ENCODE measurements at places on chromosomes 1 and 21.
A peak's percentile ranks its signal among the peaks of the same experiment; 100 is the strongest.

- DNase-seq: no peak
Observed at GRCh38 chr1:66752000-66752592, at the start of gene DYNLT5. Gene DYNLT5 (plus strand): TSS chr1:66752459. CDS start chr1:66754659, 2,200 bp downstream.

DNA sequence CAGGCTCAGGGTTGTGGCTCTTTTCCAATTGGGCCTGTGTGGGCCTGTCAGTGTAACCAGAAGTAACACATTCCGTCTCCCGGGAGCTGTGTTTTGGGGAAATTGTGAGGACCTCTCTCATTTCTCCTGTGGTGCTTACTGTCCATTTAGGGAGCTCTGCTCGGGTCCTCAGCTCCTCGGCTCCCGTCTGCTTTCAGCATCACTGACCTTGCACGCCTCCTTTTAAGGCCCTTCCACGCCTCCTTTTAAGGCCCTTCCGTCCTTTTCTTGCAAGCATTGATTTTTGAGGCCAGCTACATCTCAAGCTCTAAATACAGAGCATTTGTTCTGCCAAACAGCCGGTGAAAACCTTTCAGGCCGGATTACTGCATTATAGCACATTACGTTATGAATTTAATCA lies 9.7 kb downstream of the CA6 start:
- DNase-seq: no peak

GRCh38 chr1:99969260-99969728 lies 502 bp upstream of the SLC35A3 start:
- no peak for DNase-seq

DNA sequence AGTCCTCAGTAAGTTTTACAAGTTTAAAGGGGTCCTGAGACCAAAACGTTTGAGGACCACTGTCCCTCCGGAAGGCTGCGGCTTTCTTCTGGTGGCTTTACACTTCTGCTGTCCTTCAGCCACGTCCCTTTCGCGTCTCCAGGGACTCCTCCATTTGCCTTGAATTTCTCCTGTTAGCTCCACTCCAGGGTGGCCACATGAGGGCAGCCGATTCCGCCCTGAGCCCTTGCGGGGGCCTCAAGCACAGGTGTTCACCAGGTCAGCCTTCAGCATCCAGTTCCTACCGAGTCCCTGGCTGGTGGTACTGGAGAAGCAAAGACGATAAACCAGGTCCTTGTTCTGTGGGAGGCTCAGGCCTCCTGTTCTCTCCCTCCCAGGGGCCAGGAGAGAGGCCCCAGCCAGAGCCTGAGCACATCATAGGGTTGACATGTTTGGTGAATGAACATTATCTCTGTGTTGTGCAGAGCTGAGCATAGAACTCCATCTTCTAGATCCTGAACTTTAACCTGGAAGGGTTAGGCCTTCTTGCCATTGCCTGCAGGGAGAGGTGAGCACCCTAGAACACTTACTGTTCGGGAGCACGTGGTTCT lies 27.4 kb upstream of the COQ8A start:
- DNase-seq: peak; percentile 58

- DNase-seq: no peak
Observed at GRCh38 chr1:155218854-155219591, 10.5 kb downstream of the MTX1 start.

- no peak for DNase-seq
Observed at GRCh38 chr1:248758352-248758751, 2.8 kb upstream of the LYPD8 start.

DNA sequence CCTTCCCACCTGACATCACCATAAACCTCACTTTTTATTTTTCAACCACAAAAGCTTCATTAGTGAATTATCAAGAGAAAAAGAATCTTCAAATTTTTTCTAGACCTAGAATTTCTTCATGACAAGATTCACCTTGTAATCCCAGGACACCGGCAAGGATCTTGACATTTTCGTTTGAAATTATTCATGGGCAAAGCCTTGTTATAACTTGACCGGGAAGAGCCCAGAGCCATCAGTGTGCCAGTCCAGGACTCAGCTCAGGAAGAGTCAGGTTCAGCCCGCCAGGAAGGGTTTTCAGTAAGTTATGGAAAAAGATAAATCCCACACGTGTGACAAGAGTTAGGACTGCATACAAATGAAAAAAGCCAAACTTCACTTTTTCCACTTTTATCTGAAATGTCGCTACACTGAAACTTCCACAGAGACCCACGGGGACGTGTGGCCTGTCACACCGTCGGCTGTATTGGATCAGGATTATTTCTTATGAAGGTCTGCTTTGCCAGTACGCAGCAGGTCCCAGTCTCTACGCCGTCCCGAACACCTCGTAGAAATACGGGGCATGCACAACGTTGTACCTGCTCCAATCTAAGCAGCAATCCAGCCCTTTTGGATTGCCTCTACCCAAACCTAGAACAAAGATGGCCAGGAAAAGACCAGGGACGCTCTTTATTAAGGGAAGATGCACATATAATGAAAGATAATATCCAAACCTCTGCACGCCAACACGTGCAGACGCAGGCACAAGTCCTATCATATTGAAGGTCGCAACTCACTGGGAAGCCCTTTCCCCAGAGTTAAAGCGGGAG lies 916 bp downstream of the F3 start:
- DNase-seq: no peak

DNA sequence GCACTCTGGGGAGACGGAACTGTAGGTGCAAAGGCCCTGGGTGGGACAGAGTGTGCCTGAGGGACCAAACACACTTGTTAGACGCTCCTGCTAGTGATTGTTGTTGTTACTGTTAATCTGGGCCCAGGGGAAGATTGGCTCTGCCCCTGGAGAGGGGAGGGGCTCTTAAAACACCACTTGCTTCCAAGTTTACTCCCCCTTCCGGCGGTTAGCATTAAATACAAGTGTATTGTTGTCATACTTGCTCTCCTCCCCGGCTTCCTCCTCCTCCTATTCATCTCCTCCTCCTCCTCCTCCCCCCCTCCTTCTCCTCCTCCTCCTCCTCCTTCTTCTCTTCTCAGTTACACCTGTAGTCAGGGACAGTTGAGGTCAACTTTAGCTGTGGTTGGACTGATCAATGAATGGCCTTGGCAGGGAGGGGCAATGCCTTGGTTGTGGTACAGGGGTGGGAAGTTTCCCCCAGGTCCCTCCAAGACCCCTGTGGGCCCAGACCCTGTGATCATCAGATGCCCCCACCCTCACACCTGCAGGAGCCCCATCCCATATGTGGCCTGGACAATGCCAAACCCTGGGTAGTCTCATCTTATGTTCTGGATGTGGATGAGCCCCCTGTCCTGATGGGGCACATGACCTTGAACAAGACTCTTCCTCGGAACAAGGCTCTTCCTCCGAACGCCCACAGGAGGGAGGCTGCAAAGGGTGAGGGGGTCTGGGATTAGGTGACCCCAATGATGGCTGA lies 217.3 kb downstream of the PTPRU start:
- no peak for DNase-seq

GRCh38 chr1:103266036-103266435 lies 157.7 kb upstream of the COL11A1 start:
- DNase-seq: no peak

DNA sequence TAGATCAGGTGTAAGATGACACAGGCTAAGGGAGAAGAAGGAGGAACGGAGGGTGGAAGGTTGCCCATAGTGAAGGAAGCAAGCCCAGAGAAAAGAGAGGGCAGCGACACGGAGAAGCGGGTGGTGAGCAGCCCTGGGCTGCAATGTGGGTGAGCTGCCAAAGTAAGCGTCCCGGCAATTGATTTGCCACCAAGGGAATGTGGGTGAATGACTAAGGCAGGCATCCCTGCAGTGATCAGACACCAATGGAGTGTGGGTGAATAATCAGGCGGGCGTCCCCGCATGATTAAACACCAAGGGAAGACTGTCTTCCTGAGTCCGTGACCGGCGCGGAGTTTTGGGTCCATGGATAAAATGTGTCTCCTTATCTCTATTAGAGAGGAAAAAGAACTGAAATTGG lies 79.6 kb downstream of the UCHL5 start:
- DNase-seq: no peak

GRCh38 chr21:33998809-33999208 lies 74.6 kb upstream of the MRPS6 start:
- peak; percentile 30 for DNase-seq

DNA sequence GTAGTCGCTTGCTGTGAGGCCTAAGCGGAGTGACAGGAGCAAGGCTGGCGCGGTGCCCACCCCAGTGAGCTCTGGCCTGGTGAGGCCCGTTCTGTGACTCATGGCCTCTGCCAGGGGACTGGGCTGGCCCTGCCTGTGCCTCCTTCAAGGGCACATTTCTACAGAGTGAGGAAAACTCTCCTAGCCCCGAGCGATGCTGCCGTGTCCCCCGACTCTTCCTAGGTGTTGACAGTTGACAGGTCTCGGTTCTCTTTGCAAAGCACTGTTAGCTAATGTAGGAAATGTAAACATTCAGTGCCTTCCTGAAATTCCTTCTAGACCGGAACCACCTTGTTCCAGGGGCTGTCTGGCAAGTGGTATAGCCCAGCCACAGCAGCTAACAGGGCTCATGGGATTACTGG lies 43.9 kb downstream of the ABCG1 start:
- no peak for DNase-seq

DNA sequence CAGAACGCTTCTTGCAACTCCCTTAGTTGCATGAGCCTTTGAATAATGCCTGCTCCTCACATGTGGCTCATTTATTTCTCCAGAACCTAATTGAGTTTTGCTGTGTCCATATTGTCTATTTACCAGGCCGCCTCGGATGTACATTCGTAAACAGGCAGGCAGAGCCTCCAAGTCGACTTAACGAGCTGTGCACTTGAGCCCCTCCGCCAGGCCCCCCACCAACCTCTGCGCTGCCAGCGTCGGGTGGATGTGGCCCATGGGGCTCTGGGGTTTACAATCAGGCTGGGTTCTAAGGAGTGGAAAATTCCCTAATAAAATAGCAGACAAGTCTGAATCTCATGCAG lies 106.1 kb downstream of the NPHP4 start:
- no peak for DNase-seq

DNA sequence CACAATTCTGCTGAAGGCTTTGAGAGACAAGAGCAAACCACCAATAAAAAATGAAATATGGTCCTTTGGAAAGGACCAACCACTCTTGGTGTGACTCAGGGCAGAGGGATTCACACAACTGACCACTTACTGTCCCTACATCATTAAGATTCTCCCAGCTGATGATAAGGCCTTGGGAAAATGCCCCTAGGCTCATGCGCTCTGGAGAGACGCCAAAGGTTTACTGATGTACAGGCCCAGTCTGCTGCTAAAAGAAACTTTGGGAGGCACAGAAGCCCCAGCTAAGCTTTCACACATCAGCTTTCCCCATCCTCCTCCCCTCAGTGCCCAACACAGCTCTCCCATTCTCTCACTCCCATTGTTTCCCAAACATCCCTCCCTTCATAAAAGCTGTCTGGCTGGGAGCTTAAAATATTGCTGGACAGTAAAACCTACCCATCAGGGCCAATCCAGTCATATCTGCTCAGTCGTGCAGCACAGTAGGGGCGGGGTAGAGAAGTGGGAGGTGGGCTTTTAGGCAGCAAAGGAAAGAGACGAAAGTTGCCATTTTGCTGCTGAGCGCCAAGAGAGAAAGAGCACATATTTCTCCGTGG lies at the start of gene GJA8:
TSS of gene GJA8 (plus strand) at position 543 of the 593 bp plus-strand sequence. CDS start 5,161 bp downstream, outside the sequence.
- DNase-seq: no peak

GRCh38 chr1:175803413-175803812 lies 60.0 kb upstream of the TNR start:
- DNase-seq: no peak

DNA sequence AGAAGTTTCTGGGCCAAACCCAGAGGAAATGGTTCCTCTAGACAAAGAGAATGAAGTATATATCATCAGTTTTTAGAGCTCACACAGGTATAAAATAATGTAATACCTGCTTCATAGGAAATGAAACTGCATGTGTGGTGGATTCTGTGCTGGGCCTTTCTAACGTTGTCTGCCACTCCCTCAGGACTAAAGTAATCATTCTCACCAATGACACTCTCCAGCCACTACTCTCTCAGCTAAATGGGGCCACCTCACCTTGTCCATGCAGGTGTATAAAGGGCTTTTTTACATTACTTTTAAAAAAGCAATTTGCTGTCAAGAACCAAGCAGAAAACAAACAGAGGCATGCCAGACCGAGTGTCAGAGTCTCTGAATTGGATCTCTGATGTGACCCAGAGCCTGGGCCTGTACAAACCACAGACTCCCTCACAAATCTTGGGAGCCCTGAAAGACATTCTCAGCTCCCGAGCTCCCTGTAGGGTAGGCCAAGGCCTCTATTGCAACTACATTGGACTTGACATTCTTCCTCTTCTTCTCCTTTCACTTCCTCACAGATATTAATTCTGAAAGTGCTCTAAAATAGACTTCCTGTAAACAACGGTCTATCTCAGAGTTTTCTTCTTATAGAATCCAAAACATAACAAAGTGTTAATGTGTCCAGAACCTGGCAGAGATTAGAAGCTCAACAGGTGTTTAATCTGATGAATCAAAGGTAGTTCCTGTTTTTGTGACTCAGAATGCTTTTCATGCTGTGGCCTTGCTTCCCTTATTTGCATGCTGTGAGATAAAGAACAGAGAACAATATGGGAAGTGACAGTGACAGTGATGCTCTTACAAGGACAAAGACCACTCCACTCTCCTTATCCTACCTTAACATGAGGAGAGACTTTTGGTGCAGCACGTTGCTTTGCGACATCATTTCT lies 8.6 kb downstream of the AIM2 start:
- no peak for DNase-seq

DNA sequence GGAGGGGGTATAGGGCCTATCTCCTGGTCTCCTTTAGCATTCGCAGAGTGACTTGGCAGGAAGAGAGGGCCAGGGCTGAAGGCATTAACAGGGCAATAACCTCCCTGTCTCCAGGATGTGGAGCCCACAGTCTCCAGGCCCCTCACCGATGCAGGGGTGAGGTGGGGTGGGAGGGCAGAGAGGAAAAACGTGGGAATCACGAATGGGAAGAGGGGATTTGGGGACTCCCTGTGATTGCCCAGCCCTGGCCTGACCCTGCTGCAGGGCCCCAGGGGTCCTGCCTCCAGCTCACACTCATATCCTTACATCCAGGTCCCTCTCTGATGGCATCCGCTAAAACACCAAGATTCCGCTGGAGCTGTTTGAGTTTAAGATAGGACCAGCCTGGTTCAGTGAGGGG lies 14.6 kb downstream of the TFAP2E start:
- no peak for DNase-seq

DNA sequence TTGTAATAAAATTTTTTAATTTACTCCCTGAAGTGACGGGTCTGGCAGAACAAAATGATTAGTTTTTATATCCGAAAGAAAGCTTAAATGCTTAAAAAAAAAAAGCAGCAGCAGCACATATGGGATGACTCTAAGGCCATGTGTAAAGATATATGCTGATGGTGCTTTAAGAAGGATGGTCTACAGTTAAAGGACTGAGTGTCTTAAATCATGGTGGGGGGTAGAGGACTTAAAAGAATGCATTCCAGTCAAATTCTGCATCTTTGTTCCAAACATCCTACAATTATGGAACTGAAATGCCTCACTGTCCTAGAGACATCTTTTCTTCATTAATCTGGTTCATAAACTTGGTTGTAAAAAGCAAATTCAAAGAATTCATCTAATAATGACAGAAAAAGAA lies 7.0 kb downstream of the KDM5B start:
- DNase-seq: no peak

GRCh38 chr1:209845408-209845725 lies 17.6 kb downstream of the UTP25 start:
- no peak for DNase-seq
